Cardiac septum (tissue), 1 donor: ENCODE measurements at places on chromosomes 5 and 9.

- no peak for DNase-seq
Observed at GRCh38 chr9:4131946-4132345, 167.9 kb downstream of the GLIS3 start.

GRCh38 chr9:129486756-129487657 lies 133.9 kb downstream of the C9orf50 start:
- peak; percentile 88 for DNase-seq

GRCh38 chr5:67983251-67984110 lies 232.1 kb upstream of the PIK3R1 start:
- DNase-seq, result no peak

- no peak for DNase-seq
Observed at GRCh38 chr9:78541868-78542443, 245.0 kb downstream of the PSAT1 start.

DNA sequence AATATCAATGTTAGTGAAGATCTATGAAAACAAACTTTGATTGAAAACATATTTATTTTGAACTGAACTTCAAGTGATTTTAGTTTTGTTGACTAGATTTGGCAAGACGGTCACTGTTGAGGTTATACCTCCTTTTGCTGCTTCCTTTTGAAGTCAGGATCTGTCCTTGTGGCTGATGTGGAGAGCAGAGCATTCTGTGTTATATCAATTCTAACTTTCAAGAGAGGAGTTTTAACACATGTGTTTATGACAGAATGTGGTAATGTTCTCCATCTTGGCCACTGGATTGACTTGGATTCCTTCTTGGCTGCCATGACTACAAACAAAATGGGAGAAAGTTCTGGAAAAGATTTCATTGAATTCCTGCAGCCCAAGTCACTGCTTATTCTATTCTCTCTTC lies 104.0 kb upstream of the ACTBL2 start:
- no peak for DNase-seq

DNA sequence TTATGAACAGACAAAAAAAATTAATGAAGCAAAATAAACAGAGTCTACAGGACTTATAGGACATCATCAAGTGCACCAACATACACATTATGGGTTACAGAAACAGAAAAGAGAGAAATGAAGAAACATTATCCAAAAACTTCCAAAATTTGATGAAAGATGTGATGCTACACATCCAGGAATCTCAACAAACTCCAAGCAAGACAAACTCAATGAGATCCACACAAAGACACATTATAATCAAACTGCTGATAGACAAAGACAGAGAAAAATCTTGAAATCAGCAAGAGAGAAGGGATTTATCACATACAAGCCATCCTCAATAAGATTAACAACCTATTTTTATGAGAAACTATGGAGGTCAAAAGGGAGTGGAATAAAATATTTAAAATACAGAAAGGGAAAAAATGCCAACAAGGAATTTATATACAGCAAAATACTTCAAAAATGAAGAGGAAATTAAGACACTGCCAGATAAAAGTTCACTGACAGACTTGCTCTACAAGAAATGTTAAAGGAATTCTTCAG lies 101.0 kb downstream of the NR2F1-AS1 start:
- DNase-seq, result no peak

DNA sequence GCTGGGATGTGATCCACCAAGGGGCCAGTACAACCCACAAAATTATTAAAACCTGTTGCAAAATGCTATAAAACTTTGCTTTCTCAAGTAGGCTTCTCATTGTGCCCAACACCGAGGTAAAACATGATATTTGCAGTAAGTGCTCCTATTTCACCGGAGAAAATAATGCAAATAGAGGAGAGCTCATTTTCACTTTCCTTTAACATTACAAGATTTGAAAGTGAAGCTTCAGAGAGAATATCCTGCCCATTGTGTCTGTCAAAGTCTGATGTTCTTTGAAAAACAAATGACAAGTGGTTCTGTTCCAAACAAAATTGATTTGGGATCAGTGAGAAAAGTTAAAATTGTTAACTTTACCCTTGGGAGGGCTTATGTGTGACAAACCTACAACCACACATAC lies 287.1 kb downstream of the KCNN2 start:
- DNase-seq, result no peak

DNA sequence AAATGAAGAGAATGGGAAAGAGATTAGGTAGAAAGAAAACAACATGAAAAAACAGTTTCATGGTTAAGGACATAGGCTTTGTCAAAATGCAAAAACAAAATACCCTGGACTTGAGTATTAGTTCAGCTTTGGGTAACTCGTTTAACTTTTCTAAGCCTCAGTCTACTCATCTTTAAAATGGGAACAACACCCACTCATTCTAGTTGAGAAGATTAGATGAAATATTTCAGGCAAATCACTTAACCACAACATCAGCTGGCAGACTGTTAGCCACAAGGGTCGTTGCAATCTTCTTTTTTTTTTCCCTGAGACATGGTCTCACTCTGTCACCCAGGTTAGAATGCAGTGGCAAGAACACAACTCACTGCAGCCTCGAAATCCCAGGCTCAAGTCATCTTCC lies 185.6 kb downstream of the DCP2 start:
- no peak for DNase-seq

DNA sequence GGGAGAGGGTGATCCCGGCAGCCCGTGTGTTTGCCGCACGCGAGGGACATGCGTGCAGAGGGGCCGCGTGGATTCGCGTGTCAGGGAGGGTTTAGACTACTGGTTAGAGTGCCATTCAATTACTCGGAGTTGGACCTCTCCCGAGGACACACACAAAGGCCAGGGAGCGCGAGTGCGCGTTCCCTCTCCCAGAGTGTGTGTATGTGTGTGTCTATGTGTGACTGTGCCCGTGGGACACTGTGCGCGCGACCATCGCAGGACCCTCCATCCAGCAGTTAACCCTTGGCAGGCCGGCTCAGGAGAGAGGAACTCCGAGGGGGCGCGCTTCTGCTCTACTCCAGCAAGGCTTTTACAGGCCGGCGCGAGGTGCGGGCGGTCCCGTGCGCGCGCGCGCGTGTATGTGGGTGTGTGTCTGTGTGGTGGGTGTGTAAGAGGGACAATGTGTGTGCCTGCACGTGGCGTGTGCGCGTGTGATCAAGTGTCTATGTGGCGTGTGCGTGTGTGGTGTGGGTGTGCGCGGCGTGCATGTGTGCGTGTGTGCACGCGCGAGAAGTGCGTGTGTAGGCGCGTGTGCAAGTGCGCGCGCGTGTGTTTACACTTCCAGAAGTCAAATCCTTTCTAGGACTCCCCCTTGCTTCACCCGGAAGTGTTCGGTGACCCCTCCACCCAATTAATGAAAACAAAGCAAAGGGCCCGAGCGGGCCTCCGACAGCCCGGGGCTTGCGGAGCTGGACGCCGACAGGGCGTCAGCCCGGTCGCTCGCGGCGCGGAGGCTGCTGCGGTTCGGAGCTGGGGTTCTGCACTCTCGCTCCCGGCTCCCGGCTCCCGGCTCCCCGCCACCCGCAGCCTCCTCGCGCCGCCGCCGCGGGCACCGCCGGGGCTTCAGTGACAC lies 75.3 kb upstream of the TBCA start:
- DNase-seq, result no peak
